ENCODE measurements at places on chromosomes 3 and 15.

DNA sequence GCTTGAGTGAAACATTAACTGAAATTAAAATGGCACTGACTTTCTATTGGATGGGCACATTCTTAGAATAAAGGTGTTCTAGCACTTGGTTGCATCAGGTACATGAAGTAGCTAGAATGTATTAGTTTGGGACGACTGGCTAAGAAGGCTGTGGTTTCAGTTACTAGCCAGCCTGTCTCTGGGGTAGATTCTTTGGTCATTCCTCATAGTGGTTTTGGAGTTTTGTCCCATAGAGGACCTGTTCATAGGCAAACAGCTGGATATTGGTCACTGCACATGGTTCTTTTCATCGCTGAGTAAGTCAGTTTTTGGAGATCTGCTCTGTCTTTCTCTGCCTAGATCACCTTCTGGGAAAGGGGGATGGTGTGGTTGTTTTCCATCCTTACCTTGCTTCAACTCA, 55.3 kb downstream of the ADAMTSL3 start:
- no peak for DNase-seq

DNA sequence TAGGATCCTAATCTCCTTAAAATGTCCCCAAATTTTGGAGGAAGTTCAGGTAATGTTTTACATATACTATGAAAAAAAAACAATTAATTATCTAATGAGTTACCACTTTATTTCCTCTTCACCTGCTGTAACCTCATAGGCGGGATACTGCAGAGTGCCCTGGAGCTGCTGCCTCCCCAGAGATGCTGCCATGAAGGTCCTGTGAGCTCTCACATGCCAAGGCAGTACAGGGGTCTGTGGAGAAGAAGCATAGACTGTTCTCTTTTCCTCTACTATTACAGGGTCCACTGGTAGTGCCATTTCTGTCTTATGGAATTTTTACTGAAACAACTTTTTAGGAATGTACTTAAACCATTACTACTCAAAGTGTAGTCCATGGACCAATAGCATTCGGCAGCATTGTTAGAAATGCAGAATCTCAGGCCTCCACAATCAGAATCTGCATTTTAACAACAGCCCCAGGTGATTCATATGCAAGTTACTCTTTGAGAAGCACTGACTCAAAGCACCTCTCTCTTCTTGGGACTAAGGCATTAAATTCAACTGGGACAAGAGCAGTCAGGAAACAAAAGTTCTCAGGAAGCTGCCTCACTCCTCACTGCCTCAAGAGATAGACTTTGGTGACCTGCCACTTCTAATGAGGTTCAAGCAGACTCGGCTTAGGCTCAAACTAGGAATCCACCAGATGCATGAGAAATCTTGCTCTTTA, 30.3 kb upstream of the CPOX start:
- no peak for DNase-seq

DNA sequence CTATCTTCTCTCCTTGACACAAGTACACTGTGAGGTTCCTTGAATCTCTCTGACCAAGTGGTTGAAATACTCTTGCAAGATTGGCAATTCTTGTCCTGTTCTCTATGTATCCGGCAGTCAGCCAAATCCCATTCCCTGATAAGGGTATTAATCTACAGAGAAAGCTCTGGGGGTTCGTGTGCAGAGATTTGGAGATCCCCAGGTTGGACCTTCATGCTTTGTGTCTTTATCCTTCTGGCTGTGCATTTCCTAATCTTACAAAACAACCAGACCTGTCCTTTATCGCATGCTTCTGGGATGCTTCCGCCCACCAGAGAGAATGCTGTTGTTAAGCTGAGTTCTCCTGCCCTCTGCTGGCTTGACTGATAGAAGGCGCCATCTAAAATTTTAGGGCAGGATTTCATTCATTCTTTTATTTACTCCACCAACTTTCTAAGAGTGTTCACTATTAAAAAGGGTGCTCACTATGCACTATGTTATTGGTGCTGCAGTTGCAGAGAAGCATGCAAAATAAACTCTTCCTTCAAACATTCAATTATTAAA, 8.6 kb upstream of the SST start:
- DNase-seq = peak; percentile 53

DNA sequence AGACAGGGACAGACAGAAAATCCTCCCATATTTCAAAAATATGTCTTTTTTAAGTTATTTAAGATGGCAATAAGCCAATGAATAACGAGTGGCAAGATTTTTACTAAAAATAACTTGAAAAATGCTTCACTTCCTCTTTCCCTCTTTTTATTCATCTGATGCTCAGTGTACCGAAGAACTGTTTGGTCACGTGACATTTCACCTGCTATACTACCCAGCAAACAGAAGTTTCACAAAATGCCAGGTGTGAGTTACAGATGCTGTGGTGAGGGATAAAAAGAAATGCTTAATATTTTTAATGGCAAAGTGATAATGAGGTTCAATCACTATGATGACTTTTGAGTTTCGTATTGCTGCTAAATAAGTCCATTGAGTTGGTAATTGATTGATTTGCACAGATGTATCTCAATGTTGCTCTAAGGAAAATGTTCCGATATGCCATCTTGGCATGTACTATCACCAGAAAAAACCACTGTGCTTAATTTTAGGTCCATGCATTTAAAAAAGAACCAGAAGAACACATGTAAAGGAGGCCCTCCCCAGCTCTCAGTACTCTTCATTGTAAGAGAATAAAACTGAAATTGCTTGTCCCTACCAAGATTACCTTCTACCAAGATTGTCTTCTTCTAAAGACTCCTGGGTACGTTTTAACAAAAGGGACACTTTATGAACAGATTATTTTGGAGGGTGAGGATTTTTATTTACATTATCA, 26.0 kb upstream of the SEC62 start:
- no peak for DNase-seq

GRCh38 chr15:70526221-70526973, 237.0 kb downstream of the UACA start:
- peak; percentile 32 for DNase-seq
